CD4-positive, alpha-beta T cell treated with Interleukin-15 for 4 hours (primary cell): ENCODE measurements at places on chromosomes 3 and 15.

DNA sequence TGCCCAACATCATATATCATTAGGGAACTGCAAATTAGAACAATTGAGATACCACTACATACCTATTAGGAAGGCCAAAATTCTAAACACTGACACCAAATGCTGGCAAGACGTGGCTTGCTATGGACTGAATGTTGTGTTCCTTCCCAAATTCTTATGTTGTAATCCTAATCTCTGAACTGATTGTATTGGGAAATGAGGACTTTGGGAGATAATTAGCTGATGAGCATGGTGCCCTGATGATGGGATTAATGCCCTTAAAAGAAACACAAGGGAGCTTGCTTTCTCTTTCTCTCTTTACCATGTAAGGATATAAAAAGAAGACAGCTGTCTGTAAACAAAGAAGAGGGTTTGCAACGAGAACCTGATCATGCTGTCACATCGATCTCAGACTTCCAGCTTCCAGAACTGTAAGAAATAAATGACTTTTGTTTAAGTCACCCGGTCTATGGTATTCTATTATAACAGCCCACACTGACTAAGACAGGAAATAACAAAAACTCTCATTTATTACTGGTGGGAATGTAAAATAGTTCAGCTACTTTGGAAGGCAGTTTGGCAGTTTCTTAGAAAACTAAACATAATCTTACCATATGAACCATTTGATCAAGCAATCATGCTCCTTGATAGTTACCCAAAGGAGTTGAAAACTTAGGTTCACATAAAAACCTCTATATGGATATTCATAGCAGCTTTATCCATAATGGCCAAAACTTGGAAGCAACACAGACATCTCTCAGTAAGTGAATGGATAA lies 458.3 kb upstream of the CBLB start:
- DNase-seq: no peak

GRCh38 chr3:103873021-103873420 lies 1438.2 kb downstream of the ZPLD1 start:
- DNase-seq: no peak

- no peak for DNase-seq
These were observed at the start of gene UTS2B for GRCh38 chr3:191329654-191330529. Gene UTS2B, minus strand, starts transcription at chr3:191330526. Its CDS starts 48,337 bp downstream, at chr3:191282189.

- DNase-seq: no peak
These were observed 89.3 kb downstream of the NR2E3 start for GRCh38 chr15:71899674-71900073.

DNA sequence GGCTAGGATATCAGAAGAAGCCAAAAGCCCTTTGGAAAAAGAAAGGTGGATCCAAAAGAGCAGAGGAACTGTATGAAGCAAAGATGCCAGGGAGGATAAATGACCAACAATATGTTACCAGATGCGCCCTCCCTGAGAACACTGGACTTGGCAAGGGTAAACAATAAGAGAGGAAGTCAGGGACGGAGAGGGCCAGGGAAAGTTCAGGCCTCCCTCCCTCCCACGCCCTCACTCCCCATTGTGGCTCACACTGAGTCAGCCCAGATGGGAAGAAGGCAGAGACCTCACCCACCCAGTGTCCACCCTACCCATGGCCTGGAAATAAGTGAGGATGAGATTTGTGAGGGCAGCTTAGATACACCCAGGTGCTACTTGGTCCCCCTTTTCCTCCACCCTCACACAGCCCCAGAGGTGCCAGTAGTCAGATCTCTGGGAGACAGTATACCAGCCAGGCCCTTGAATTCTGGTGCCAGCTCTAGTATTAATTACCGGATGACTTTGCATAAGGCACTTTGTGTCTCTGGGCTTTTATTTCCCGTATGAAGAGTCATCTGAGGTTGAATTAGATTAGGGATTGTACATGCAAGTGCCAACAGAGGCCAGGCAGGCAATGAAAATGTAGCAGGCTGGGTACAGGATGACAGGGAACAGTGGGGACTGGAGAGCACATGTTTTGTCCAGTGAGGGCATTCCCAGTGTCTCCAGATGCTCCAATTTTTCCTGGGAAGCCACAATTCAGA lies 35.1 kb upstream of the FRMD4B start:
- DNase-seq: no peak

DNA sequence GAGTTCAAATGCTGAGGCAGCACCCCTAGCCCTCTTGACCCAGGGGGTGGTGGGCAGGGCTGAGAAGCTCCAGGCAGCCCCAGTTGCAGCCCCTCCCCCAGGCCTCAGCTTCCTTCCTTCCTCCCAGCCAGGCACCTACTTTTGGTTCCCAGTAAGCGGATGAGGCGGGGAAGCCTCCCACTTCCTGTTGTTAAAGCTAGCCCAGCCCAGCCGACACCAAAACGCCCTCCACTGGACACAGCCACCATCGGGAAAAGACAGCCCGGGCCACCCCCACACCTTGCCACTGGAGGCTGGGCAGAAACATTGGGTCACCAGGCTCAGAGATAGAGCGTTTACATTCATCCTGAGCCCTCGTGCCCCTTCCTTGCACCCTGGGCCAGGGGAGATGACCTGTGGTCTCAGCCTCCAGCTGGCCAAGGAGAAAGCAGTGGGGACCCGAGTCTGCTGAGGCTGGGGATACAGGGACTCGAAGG lies 3.5 kb downstream of the DUSP7 start:
- DNase-seq: peak; percentile 55

DNA sequence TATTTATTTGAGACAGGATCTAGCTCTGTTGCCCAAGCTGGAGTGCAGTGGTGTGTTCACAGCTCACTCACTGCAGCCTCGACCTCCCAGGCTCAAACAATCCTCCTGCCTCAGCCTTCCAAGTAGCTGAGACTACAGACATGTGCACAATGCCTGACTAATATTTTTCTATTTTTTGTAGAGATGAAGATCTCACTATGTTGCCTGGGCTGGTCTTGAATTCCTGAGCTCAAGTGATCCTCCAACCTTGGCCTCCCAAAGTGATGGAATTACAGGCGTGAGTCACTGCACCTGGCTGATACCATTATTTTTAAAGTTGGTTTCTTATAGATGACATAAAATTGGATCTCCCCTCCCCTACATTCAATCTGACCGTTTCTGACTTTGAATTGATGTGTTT lies 139.5 kb upstream of the RGMA start:
- DNase-seq: no peak

- DNase-seq: no peak
These were observed 396.4 kb upstream of the TPRG1 start for GRCh38 chr3:188775412-188775811.

DNA sequence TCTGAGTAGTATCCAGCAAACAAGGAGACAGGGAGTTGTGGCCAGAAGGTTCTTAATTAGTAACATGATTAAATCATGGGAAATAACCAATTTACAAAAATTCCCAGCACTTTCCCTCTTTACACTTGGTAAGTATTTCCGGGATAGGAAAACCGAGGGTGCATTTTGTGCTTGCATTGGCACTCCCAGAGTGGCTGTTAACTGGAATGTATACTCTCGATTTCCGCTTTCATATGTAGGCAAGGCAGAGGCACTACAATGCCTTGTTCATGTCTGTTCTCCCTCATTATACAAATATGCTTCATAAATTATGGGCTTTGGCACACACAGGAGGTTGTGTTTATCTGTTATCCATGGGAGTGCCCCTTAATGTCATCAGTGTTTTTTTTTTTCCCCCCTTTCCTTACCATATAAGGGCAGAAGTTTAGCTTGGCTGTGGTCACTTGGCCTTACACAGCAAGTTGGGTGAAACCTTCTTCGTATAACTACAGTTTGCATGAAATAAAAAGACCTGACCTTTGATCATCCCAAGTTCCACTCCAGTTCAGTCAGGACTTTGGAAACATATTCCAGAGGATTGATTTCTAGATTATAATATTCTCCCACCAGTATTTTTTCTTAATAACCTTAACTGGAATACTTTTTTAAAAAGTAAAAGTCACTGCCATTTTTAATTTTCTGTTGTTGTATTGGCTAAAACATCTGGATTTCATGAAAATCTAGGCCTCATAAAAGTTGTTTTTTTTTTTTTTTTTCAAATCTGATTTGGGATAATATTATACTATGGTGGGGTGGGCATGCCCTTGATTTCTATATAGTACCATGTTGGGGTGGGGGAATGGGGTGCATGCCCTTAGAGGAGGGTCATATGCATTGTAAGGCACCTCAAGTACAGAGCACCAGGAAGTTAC lies 8.9 kb downstream of the TPM1 start:
- no peak for DNase-seq

DNA sequence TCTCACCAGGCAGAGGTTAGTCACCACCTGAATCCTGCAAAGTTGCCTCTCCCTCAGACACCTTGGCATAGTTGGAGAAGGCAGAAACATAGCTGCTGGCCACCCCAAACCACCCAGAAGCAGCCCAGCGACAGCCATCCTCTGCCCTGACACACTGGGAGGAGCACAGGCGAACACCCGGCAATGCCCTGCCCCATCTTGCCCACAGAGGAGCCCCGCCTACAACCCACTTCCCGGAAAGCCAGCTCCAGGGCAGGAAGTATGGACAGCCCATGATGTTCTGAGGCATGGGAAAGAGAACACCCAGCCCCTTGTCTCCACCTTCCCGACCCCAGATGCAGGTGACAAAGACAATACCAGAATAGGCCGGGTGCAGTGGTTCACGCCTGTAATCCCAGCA lies 12.6 kb upstream of the SHISA5 start:
- DNase-seq: peak; percentile 17

- DNase-seq: no peak
These were observed 83.6 kb upstream of the SLCO3A1 start for GRCh38 chr15:91769894-91770293.

- peak; percentile 19 for DNase-seq
These were observed 76.4 kb upstream of the ETV5 start for GRCh38 chr3:186185194-186185787.

DNA sequence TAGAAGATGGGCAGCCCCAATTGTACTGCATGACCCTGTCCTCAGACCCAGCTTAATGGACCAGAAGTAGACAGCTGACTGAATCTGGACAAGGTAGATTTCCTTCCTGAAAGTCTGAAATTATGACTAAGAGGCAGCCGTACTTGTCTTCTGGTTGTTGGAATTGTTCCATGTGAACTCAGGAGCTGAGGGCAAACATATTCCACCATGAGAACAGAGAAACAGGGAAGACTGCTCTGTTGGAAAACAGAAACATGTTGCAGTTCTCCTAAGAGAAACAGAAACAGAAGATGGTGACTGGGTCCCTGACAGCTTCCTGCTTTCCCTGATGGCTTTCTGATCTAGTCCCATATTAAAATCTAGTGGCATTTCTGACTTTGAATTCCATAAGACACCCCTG lies 24.1 kb downstream of the POPDC2 start:
- no peak for DNase-seq

DNA sequence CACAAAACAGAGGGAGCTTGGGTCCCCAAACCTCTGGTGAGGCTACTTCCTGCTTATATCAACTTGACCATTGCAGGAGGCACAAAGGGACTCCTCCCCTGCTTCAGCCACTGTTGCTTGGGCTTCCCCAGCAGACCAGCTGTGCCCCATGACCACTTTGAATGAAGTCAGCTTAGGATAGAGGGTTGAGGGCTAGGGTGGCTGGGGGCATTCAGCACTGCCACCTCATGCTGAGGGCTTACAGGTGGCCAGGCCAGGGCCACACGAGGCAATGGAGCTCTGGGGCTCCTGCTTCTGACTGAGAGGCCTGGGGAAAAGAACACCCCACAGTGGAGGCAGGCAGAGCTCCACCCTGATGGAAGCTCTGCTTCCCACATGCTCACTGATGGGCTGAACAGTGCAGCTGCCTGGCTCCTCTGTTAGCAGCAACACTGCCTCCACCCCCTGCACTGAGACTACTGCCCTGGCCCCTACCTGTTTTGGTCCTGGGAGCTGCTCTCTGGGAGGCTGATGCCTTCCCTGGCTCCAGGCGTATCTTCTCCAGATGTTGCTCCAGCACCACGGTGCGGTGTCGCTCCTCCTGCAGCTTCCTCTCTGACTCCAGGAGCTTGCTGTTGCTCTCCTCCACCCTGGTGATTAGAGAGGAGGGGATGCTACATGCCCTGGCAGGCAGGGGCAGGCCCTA lies 10.2 kb upstream of the HHATL start:
- no peak for DNase-seq

GRCh38 chr3:152317956-152318355 lies 49.2 kb downstream of the MBNL1 start:
- no peak for DNase-seq

DNA sequence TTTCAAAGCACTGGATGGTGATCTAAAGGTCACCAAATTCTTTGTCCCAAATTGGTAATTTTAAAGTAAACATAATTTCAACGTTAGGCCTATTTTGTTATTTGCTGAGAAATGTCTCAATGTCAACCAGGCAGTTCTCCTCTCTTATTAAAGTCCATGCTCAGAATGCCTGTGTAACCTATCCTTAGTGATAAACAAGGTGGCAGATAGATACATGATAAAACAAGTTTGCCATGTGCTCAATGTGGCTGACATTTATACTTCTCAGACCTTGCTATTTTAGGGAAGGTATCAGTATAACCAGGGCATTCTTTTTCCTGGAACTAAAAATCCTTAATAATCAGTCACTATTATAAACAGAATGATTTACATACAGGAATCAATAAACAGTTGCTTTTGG lies 8.5 kb downstream of the MBNL1 start:
- no peak for DNase-seq

DNA sequence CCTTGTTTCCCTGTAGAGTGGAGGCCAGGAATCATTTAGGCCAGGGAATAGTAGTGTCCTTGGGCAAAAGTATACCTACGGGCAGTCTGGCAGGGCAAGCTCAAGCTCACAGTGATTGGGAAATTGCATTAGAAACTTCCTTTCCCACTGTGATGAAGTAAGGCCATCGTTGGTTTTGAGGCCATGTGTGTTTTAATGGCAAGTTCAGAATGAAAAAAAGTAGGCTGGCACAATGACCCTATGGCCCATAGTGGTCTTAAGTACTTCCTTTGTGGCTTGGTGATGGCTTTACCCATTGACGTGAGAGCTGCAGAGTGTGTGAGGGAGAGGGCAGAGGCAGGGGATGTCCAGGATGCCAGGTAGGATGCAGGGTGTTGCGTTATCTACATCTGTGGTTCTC lies 28.8 kb downstream of the LIMD1 start:
- DNase-seq: no peak

- DNase-seq: no peak
These were observed 76.3 kb upstream of the FRMD4B start for GRCh38 chr3:69462022-69462825.

DNA sequence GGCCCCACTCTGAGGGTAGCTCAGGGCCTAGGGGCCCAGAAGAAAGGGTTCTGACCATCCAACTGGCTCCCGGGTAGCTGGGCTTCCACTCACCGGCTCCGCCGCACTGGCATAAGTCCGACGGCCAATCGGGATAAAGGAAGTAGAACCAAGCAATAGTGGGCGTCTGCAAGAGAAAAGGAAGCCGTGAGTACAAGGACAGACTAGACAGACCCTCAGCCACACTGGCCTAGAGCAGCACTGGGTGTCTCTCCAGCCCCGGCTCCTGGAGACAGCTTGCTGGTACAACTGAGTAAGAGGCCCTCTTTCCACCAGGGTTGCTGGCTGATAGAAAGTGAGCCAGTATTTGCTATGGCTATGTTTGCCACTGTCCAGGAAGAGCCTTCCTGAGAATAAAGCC lies 22.4 kb downstream of the BDH1 start:
- no peak for DNase-seq
